T-helper 1 cell (primary cell): ENCODE measurements at places on chromosomes 4 and X.

DNA sequence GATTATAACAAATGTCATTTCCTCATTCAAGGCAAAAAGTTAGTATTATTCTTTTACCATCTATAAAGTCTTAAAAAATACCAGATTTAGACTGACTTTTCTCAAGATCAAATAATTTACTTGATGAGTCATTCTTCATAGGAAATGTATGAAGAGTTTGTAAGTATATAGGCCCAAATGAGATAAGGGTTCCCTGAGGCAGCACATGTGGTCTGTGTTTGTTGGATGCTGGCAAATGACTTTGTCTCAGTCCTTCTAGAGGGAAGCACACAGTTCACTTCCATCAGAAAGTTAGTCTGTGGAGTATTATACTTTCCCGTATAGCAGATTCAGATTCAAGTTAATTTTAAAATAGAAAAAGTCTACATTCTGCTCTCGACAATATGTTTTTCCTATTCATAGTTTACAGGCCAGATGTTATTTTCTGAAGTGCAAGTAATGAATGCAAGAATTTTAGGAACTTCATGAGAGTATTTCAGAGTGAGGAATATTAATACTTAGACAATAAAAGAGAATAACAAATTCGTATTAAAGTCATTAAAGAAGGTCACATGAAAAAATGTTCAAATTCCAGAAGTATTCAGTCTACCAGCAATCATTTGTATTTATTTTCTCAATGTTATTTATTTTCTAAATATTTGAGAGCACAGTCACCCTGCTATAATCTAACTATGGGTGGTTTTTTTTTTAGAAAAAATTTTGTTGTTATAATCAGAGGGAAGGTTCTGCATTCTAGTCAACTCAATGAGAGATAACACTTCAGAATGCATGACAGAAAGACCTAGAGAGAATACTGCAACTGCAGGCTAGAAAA, 601.8 kb upstream of the ZFP42 start:
- DNase-seq, result no peak

DNA sequence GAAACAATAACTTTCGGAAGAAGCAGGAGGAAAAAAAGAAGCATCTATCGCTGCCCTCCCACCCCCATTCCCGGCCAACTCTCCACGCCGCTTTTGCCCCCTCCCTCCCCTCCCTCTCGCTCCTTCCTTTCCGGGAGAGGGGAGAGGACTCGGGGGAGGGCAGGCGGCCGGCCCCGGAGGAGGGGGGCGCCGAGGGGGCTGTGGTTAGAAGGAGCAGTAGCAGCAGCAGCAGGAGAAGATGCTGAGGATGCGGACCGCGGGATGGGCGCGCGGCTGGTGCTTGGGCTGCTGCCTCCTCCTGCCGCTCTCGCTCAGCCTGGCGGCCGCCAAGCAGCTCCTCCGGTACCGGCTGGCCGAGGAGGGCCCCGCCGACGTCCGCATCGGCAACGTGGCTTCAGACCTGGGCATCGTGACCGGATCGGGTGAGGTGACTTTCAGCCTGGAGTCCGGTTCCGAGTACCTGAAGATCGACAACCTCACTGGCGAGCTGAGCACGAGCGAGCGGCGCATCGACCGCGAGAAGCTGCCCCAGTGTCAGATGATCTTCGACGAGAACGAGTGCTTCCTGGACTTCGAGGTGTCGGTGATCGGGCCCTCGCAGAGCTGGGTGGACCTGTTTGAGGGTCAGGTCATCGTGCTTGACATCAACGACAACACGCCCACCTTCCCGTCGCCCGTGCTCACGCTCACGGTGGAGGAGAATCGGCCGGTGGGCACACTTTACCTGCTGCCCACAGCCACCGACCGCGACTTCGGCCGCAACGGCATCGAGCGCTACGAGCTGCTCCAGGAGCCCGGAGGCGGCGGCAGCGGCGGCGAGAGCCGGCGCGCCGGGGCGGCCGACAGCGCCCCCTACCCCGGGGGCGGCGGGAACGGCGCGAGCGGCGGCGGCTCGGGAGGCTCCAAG, 1.3 kb downstream of the PCDH7 start:
- no peak for DNase-seq

DNA sequence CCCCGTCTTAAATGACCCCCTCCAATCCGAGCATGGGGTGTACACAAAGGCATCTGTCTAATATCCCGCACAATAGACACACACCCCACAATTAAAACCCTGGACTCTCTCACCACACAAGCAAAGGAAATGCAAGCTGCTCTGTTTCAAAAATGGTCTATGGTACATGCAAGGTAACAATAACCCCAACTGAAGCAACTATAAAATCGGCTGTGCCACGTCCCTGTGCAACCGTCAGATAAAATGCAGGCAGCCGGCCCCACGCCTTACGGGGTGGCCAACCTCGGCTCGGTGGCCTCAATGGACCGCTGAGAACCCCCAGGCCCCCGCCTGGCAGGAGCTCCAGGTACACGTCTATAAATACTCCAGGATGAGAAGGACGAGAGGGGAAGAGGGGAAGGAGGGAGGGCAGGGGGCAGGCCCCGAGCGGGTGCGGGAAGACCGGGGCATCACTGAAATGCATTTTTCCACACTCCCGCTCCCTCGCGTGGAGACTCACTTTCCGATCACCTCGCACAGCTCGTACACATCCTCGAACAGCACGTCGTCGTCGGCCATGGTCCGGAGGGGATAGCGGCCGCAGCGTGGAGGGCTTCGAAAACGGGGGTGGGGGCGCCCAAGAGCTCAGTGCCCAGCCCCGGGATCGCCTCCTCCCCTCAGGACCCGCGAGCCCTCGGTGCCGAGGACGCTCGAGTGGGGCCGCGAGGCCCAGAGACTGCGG, 763 bp downstream of the CASK start:
- peak; percentile 26 for DNase-seq

- no peak for DNase-seq
These were observed 735.4 kb downstream of the FSTL5 start for GRCh38 chr4:161428180-161428965.

DNA sequence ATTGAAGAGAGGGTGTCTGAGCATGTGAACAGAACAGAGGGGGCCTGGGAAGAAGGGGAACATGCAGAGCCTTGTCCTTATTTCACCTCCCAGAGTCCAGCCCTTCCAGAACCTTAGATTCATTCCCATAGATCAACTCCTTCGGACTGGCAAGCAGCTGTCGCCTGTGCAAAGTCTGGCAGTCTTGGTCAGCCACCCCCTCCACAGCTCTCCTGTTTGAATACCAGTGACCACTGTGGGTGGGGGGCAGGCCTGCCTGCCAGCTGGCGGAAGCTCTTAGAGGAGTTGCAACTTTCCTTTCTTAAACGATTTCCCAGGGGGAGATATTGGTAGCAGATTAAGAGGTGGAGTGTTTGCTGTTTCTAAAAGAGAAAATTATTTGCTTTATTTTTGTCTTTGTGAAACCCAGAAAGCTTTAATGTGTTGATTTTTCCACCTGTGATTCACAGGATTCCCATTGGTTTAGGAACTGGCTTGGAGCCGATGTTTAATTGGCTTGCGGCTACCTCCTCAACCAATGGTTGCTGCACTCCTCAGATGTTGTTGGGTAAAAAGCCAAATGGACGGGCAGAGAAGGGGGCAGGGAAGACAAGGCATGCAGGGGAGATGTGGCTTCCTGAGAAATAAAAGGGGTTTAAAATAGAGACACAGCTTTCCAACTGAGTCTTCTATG, 62.2 kb upstream of the PRPS1 start:
- DNase-seq, result no peak

DNA sequence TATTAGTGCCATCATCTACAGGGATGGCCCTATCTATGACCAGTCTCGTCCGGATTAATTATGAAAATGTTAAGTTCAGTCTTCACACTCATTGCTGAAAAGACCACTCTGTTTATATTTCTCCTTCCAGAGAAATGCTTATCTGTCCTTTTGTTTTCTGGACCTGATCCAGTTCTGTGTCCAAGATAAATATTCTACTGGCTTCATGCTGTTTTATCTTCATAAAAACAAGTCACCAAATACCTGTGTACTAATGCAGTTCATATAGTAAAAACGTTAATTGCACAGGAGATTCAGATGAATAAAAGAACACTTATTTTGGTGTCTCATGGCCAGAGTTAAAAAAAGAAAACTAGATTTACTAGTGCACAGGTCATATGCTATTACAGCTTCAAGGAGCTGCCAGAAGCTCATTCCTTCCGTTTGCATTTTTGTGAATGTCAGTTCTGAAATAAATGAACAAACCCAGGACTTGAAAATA, 17.3 kb downstream of the FNIP2 start:
- no peak for DNase-seq
